Activated CD8-positive, alpha-beta T cell treated with anti-CD3 and anti-CD28 coated beads for 36 hours (primary cell): ENCODE measurements at places on chromosomes 3 and 15. TPM values are rescaled to one million over a fixed set of nuclear protein-coding genes. Genes with fewer than 3 reads are reported as not detected.

The DZIP1L gene
- total RNA-seq = not detected

- peak; percentile 66 for DNase-seq
Observed at GRCh38 chr15:45199136-45199810, 11.5 kb upstream of the SHF start.

The ASB14 gene
- not detected for total RNA-seq

The HESX1 gene
- 0.54 TPM for total RNA-seq

DNA sequence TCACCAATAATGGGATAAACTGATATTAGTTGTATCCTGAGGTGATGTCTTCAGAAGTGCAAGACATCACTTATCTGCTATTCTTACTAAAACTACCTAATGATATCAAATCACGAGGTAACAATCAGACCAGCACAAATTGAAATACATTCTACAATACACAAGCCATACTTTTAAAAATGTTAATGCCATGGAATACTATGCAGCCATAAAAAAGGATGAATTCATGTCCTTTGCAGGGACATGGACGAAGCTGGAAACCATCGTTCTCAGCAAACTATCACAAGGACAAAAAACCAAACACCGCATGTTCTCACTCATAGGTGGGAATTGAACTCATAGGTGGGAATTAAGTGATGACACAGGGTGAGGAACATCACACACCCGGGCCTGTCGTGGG, 129.3 kb downstream of the SST start:
- DNase-seq = no peak

The IMPG2 gene
- total RNA-seq = 0.13 TPM

- DNase-seq = peak; percentile 64
Observed at GRCh38 chr3:187000711-187001151, 70.4 kb downstream of the ST6GAL1 start.

The TUSC7 gene
- total RNA-seq = not detected

GRCh38 chr3:13106308-13107001, 33.2 kb upstream of the IQSEC1 start:
- DNase-seq = no peak

The TRAIP gene
- 23.2 TPM for total RNA-seq

The CIDEC gene
- not detected for total RNA-seq

- DNase-seq = no peak
Observed at GRCh38 chr3:160695915-160696327, 19.0 kb downstream of the ARL14 start.

GRCh38 chr15:33086500-33087121, 107.9 kb downstream of the FMN1 start:
- DNase-seq = no peak

DNA sequence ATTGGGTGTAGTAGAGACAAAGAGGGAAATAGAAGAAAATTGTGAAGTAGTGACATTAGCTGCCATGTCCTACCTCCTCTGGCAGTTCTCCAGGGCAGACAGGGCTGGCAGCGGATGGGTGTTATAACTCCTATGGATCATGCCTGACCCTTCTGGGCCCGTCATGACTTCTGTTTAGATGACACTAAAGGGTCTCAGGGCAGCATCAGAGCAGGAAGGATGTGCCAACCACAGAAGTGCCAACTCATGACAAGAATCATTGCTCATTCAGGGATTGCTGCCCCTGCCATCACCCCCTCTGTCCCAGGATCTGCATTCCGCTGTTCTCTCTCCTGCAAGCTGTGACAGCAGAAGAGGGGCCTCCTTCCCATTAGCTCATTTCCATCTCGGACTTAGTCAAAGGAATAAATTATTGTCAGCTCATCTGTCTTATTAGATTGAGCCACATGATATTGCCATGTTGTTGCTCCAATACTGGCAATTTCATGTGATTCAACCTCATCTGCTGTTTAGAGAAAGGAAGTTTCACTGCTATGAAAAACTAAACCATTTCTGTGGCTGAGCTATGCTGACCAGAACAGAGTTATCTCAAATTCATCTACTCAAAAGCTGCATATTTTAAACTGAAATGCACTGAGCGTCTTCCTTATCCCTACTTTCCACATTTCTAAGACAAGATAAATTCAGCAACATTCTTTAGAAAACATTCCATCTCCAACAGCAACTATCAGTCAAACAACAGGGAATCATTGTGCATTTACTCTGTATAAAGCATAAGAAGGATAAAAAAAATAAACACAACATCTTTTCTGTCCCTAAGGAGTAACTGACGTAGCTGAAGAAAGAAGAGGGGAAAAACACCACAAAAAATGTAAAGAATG, 271.6 kb downstream of the FHIT start:
- no peak for DNase-seq

DNA sequence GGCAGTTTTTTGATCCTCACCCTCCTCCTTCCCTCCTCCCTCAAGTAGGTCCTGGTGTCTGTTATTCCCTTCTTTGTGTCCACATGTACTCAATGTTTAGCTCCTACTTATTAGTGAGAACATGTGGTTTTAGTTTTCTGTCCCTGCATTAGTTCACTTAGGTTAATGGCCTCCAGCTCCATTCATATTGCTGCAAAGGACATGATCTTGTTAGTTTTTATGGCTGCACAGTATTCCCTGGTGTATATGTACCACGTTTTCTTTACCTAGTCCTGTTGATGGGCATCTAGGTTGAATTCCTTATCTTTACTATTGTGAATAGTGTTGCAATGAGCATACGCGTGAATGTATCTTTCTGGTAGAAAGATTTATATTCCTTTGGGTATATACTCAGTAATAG, 61.7 kb upstream of the FGF7 start:
- DNase-seq = no peak

The VPS13C gene
- total RNA-seq = 41.4 TPM

DNA sequence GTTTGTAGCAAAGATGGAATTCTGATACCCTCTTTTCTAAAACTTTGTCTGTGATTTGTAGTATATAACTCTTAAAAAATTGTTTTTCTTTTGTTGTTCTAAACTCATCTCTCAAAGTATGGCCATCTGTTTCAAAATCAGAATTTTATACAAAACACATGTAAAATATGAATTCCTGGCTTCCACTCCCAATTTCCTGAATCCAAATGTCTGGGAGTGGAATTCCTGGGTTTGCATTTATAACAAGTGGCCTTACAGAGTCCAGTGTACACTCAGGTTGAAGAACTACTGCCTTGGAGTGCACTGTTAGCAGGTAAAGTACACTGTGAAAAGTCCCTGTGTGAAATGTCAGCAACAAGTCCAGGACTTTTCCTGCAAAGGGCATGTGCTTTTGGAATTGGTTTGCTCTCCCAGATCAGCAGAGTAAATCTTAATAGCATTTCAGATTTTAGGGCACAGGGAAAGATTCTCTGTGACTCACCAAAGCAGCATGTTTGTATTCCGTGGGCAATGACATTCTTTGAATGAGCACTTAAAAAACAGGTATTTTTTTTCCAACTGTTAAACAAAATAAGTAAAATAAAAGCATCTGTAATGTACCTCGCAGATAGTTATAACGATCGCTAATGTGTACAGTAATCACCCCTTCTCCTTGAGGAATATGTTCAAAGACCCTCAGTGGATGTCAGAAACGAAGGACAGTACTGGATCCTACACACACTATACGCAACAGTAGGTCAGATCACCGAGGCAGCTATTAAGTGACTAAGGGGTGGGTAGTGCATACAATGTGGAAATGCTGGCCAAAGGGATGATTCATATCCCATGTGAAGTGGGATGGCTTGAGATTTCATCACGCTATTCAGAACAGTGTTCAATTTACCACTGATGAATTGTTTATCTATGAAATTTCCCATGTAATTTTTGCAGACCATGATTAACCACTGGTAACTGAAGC, 2.0 kb upstream of the CLDN16 start:
- no peak for DNase-seq
